ENCODE measurements at places on chromosomes 12 and 14. TPM values are rescaled to one million over a fixed set of nuclear protein-coding genes. Genes with fewer than 3 reads are reported as not detected.

PHC1 gene
- polyA plus RNA-seq, result 125 TPM

DHRS2 gene
- 0.37 TPM for polyA plus RNA-seq

RNF212B gene
- 1.3 TPM for polyA plus RNA-seq

CLEC4C gene
- 0.18 TPM for polyA plus RNA-seq

PLA2G1B gene
- 2.6 TPM for polyA plus RNA-seq

FAM181A gene
- polyA plus RNA-seq, result 0.46 TPM

OTUB2 gene
- 3.9 TPM for polyA plus RNA-seq

VRTN gene
- polyA plus RNA-seq, result not detected

LGALS3 gene
- 55.3 TPM for polyA plus RNA-seq

OR6C2 gene
- polyA plus RNA-seq, result not detected

LHX5 gene
- polyA plus RNA-seq, result not detected

ADGRD1 gene
- 42.1 TPM for polyA plus RNA-seq

NUAK1 gene
- polyA plus RNA-seq, result 6.7 TPM

GYS2 gene
- 0.44 TPM for polyA plus RNA-seq

EFS gene
- polyA plus RNA-seq, result 49.9 TPM

TMEM121 gene
- 2.4 TPM for polyA plus RNA-seq

SUOX gene
- 39.0 TPM for polyA plus RNA-seq

SYCP3 gene
- polyA plus RNA-seq, result 0.53 TPM

SUSD6 gene
- polyA plus RNA-seq, result 25.7 TPM

PRKD1 gene
- 22.8 TPM for polyA plus RNA-seq

NRIP2 gene
- 8.3 TPM for polyA plus RNA-seq

OS9 gene
- 241 TPM for polyA plus RNA-seq

CMA1 gene
- polyA plus RNA-seq, result 0.49 TPM

GPR135 gene
- 5.7 TPM for polyA plus RNA-seq

MDGA2 gene
- 0.54 TPM for polyA plus RNA-seq

EML1 gene
- polyA plus RNA-seq, result 32.8 TPM

SMIM41 gene
- 8.0 TPM for polyA plus RNA-seq

RTL1 gene
- 0.09 TPM for polyA plus RNA-seq

SLCO1B1 gene
- 0.18 TPM for polyA plus RNA-seq

PRB2 gene
- polyA plus RNA-seq, result not detected

PPP1R36 gene
- polyA plus RNA-seq, result 0.90 TPM

HAL gene
- 0.68 TPM for polyA plus RNA-seq

KRT2 gene
- polyA plus RNA-seq, result not detected

KERA gene
- polyA plus RNA-seq, result 1.4 TPM

FBLN5 gene
- polyA plus RNA-seq, result 83.8 TPM
